Activated naive CD4-positive, alpha-beta T cell treated with anti-CD3 and anti-CD28 coated beads, Interleukin-2, amount 10 ng/mL, durations not matched to agents 5 hours and 36 hours (primary cell): ENCODE measurements at places on chromosomes 2 and 18. TPM values are rescaled to one million over a fixed set of nuclear protein-coding genes. Genes with fewer than 3 reads are reported as not detected.

The TNFAIP6 gene
- total RNA-seq: not detected

The NMUR1 gene
- total RNA-seq: 0.89 TPM

The KCNE4 gene
- total RNA-seq: not detected

The LRRC30 gene
- total RNA-seq: not detected

The OSBPL1A gene
- total RNA-seq: 1.4 TPM

The AGXT gene
- not detected for total RNA-seq

The B3GNT7 gene
- not detected for total RNA-seq

The SLC30A3 gene
- 0.12 TPM for total RNA-seq

The IL1R1 gene
- total RNA-seq: 0.75 TPM

The ITPRIPL1 gene
- total RNA-seq: 27.9 TPM

The INHBB gene
- total RNA-seq: not detected

The IL37 gene
- not detected for total RNA-seq

The SLC11A1 gene
- 0.46 TPM for total RNA-seq

The NAB1 gene
- 21.1 TPM for total RNA-seq

The ASB18 gene
- total RNA-seq: not detected

The OTOS gene
- not detected for total RNA-seq

The NEU4 gene
- not detected for total RNA-seq

The PLGLB2 gene
- total RNA-seq: 1.6 TPM

The ADD2 gene
- 18.8 TPM for total RNA-seq

The NOSTRIN gene
- total RNA-seq: not detected

The PID1 gene
- total RNA-seq: not detected

The STPG4 gene
- 0.34 TPM for total RNA-seq

The PLCD4 gene
- 0.38 TPM for total RNA-seq

The SERPINB3 gene
- total RNA-seq: not detected

The HSPE1 gene
- total RNA-seq: 74.3 TPM

The MC2R gene
- not detected for total RNA-seq

The RAD51AP2 gene
- not detected for total RNA-seq

The NAPG gene
- total RNA-seq: 24.9 TPM

The NPPC gene
- total RNA-seq: 0.33 TPM

The NEU2 gene
- not detected for total RNA-seq

The CAPN13 gene
- not detected for total RNA-seq

The MAP3K19 gene
- not detected for total RNA-seq

The SERPINB13 gene
- total RNA-seq: not detected
